ENCODE measurements at places on chromosomes 1 and 21. TPM values are rescaled to one million over a fixed set of nuclear protein-coding genes. Genes with fewer than 3 reads are reported as not detected.

Gene TMEM269
- 0.04 TPM for total RNA-seq

DNA sequence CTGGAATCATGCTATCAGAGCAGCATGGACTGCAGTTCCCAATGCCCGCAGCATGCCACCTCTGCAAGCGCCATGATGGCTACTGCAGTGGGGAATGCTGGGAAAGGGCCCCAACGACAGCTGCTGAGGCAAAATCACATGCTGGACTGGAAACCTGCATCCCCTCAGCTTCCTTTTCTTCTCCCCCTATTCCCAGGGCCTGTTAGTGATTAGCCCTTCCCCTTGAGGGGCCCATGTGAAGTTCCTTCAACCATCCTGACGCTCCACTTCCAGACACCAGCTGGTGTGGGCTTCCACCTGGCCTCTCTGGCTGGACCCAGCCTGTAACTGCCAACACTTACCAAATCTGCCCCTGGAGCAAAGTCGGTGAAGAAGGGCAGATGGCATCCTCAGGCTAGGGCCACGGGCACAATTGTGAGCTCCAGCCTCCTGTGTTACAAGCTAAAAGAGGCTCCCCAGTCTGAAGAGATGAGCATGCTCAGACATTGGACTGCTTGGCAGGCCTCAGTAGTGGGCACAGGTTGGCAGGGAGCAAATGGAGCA lies 22.1 kb upstream of the SDC3 start:
- no peak for DNase-seq

GRCh38 chr1:94864821-94865220 lies 44.7 kb downstream of the SLC44A3 start:
- DNase-seq: no peak

GRCh38 chr1:236107121-236107907 lies 35.0 kb upstream of the GPR137B start:
- no peak for DNase-seq

- no peak for DNase-seq
Measured at GRCh38 chr1:111202707-111203623, 2.5 kb upstream of the DENND2D start.

- DNase-seq: no peak
Measured at GRCh38 chr1:61348025-61348665, 265.8 kb downstream of the NFIA start.

DNA sequence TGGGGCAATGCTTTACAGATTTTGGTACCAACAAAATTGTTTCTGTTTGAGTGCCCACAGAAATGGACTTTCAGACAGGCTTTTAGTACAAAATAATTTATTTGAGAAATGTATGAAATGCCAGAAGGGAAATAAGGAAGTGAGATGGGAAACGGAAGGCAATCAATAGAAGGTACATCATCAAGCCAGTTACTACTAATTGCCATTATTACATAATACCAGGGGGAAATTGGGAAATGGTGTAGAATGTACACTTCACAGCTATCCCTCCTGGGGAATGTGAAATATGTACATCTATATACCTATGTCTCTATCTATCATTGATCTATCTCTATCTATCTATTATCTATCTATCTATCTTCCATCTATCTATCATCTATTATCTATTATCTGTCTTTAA lies 264.6 kb upstream of the B3GALT2 start:
- DNase-seq: no peak

GRCh38 chr21:9758141-9758540 lies 763.2 kb upstream of the TPTE start:
- DNase-seq: no peak

DNA sequence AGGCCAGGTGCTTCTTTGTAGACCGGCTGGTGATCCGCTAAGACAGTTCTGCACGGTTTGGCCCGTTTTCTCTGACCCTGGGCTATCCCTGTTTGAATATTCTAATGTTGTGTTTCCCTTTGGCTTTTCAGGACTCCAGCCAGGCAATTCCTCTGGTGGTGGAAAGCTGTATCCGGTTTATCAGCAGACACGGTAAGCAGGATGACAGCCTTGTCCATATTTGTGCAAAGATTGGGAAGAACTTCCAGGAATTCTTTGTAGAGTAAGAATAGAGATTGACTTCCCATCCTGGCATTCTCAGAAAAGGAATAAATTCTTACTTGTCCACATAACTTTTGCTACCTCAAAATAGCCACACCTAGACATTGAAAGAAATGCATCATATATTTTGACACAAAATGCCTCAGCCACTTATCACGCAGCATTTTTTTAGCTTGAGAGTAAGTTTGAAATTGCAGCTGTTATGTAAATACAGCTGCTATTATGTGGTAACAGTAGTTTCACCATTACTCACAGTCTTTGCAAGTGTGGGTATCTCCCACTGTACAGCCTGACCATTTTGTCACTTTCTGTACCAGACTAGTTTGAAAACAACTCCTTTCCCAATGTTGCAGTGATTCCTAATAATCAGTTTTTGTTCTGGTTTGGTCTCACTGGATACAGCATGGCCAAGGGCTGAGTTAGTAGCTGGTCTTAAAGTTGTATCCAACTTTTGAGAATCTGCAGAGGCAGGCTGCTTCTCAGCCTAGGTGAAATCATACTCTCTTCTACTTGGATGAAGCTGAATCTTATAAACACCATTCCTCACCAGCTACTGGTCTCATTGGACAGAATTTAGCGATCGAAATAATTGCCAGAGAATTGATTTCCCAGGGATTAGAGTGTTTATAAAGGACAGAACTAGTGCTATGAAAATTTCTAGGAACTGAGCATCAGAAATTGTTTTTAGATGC lies 40.0 kb upstream of the IKBKE start:
- DNase-seq: peak; percentile 26

GRCh38 chr1:205258261-205258691 lies 30.5 kb downstream of the TMCC2 start:
- no peak for DNase-seq

DNA sequence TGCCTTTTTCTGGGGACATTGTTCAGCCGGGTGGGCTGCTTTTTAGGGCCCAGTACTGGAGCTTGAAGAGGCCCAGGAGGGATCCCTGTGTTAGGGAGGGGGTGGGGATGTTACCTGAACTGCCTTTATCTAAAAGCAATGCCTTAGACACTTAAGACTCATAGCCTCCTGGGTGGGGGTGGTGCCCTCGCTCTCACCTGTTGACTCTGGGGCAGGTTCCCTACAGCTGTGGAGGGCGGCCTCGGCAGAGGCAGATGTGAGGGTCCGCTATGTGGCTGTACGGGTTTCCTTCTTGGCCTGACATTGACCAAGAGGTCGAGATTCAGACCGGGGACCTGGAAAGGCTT lies 716 bp downstream of the INAVA start:
- DNase-seq: no peak

- peak; percentile 9 for DNase-seq
Measured at GRCh38 chr1:14320518-14320917, 278.0 kb upstream of the KAZN start.

- DNase-seq: peak; percentile 34
Measured at GRCh38 chr1:78339490-78339889, 151.3 kb upstream of the PTGFR start.

GRCh38 chr1:184513421-184513820 lies 126.6 kb downstream of the C1orf21 start:
- DNase-seq: no peak

DNA sequence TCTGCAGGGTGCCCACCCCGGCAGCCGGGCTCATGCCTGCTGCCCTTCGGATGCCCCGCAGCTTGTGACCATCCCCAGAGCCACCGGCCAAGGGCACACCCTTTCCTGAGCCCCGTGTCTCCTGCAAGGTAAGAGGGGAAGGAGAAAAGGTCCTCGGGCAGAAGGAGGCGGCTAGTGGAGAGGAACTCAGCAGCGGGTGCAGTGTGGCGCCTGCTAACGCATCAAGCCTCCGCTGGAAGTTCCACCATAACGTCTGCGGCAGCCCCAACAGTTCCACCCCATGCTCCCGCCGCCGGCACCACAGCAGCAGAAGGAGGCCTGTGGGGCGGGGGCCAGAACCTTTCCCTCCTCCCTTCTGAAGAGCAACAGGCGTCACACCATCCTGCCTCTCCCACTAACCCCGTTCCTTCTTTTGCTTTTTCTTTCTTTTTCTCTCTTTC lies 990 bp downstream of the VWA5B1 start:
- DNase-seq: no peak

- DNase-seq: no peak
Measured at GRCh38 chr1:245560316-245560859, 405.6 kb downstream of the KIF26B start.
